ENCODE measurements at places on chromosomes 2 and 18.

- DNase-seq: no peak
Observed at GRCh38 chr2:221309892-221310583, 262.1 kb downstream of the EPHA4 start.

DNA sequence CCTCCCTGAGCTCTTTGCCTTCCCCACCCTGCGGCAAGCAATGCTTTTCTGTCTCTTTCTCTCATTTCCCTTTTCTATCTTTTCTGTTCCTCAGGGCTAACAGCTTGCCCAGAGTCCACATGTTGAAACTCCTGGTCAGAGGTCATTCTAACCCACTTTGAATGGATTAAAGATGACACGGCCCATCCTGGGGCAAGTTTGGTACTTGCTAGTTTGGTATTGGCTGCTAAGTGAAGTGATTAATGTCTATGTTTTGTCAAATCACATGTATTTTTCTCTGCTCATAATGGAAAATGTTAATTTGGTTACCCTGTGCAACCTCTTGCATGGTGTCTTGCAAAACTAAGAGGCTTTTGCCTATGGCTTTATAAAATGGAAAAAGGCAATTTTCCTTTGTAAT is 960.2 kb downstream of the CNTNAP5 start:
- no peak for DNase-seq

DNA sequence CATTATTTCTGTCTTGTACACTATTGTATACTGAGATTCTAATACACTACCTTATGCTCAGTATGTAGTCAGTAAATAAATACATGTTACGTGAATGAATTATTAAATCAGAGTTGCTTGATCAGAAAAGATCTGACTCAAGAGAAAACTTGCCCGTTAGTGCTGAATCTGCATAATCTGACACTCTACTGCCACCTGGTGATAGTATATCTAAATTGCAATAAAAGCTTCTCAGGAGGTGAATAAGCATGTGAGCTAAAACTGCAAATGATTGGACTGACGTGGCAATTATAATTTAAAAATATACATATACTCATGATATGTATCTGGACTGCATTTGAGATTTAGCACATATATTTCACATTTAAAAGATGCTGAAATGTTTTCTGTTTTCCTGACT is 70.4 kb downstream of the KIAA1328 start:
- DNase-seq: no peak

DNA sequence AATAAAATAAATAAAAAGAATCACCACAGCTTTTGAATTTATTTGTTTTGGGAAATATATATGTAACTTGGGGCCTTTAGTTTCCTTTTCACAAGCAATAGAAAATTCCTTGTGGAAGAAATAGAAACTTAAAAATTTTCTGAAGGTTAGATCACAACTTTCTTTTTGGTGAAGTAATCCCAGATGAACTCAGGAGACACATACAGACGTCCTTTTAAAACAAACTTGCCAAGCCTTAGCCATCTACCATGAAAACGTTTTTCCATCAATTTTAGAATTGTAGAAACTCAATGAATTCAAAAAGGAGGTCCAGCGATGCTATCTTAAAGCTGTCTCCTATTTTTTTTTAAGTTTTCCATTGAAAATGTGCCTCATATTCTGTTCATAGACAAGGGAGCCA is 225.6 kb downstream of the ASXL3 start:
- no peak for DNase-seq

- DNase-seq: no peak
Observed at GRCh38 chr2:85986121-85986520, 97.3 kb upstream of the ST3GAL5 start.

- DNase-seq: no peak
Observed at GRCh38 chr2:11738589-11739436, 7.6 kb upstream of the LPIN1 start.

DNA sequence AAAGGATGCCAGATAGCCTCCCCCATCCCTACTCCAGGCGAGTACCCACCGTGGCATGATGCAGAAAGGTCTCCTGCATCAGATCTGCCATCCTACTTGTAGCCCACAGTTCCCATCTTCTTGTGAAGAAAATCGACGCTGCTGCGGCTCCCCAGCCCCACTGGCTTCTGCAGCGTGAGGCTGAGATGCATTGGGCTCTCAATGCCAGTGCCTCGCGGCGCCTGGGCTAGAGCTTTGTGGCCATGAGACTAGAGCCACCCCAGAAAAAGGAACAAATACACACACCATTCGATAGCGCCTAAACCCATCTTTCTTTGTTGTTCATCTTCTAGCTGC is 2.8 kb downstream of the NOL4 start:
- DNase-seq: no peak

DNA sequence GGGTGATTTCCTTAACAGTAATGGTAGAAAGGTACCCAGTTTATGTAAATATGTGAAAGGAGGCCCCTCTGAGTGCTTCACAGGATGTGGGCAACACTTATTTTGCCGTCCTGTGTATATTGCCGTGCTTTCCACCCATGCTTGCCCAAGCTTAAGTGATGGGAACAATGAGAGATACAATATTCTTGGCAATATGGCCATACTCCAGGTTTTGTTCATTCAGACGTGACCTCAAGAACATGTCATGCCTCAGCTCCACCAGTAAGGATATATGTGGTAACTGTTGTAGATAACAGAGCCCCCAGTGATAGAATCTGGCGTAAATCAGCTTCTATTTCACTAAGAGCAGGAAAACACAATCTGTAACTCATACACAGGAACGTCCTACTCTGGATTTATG is 318.7 kb downstream of the PTPRM start:
- no peak for DNase-seq

DNA sequence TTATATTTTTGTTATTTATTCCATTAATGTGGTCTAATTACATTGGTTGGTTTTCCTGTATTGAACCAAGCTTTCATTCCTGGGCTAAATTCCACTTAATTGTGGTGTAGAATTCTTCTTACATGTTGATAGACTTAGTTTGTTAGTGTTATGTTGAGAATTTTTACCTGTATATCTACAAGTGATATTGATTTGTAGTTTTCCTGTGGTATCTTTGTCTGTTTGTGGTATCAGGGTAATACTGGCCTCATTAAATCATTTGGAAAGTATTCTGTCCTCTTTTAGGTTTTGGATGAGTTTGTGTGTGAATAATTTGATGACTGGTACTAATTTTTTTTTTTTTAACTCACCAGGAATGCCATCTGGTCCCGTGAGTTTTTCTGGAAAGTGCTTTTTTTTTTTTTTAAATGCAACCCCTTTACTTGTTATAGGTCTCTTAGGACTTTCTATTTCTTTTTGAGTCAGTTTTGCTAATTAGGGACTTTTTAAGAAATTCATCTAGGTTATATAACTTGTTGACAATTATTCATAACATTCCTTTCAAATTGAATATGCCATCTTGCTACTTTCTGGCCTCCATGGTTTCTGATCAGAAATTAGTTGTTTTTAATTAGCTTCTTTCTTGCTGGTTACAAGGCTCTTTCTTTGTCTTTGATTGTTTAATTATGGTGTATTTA is 232.8 kb downstream of the CCDC85A start:
- DNase-seq: no peak

DNA sequence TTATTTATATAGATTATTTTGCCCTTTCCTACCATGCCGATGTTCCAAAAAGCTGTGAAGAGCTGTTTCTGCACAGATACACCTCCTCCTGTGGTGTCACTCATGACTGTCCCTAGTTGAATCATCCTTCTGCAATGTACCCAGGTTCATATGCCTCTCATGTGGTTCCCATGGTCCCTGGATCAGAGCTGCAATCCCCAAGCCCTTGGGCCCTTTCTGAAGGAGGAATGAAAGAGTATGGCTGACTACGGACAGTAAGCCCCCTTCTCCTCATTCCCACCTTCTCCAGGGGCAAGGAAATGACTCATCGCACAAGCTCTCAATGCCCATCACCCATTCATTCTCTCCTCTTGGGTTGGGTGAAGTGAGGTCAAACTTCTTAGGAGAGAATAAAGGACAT is 63.9 kb upstream of the ACVR1 start:
- no peak for DNase-seq

- no peak for DNase-seq
Observed at GRCh38 chr18:518081-518480, 17.6 kb upstream of the COLEC12 start.

DNA sequence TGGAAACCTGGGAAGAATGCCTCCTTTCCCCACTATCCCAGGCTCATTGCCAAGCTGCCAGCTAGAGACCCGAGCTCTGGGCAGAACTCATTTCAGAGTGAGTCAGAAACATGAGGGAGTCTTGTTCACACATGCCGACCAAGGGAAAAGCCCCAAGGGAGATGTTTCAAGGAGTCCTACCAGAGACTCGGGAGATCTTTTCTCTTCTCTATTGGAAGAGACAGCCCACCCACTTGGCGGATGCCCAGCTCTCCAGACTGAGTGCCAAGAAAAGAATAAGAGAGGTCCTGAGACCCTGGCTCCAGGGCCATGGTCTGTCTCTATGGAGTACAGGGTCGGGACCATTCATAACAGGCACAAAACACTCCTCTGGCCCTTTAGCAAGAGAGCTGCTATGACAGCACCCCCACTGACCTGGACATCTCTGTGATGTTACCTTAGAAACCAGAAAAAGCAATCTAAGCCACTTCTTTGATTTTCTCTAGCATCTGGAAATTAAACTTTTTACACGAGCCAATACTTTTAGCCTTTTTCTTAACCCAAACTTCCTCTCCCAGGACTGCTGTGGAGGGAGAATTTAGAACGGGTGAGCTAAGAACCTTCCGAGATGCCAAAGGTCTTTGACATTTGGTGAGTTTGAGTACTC is 18.5 kb upstream of the IGFBP5 start:
- DNase-seq: no peak

GRCh38 chr2:25856377-25856776 is 21.9 kb downstream of the ASXL2 start:
- DNase-seq: no peak

DNA sequence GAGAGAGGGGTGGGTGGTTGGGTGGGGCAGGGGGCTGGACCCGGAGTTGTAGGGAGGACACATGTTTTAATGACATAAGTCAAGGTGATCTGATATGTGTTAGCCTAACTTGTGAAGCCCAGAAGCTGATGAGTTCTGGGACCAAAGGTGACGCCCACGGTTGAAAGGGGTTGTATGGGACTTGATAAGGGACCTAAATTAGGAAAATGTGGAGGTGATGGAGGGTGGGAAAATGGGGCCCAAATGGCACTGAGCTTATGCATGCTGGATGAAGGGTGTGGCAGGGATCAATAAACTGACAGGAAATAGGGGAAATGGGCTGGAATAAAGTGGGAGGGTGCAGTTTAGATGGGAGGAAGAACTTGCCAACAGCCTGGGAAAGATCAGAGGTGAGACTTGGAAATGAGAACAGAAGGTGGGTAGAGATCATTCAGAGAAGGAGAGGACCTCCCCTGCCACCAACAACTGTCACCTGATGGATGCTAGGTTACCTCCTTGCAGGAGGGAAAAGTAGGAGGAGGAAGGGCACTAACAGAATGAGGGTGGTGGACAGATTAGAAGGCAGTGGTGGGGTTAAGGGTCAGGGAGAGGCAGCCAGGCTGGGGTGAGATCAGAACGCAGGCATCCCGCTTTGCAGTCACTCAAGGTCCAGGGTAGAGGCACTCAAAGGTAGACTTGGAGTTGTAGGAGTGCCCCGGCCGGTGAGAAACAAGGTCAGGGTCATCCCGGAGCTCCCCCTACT is 15.3 kb downstream of the WNT10A start:
- DNase-seq: no peak

- no peak for DNase-seq
Observed at GRCh38 chr2:6926071-6926732, 9.0 kb downstream of the RNF144A start.
